Activated CD4-positive, CD25-positive, alpha-beta regulatory T cell (primary cell): ENCODE measurements at places on chromosomes 7 and 10.

DNA sequence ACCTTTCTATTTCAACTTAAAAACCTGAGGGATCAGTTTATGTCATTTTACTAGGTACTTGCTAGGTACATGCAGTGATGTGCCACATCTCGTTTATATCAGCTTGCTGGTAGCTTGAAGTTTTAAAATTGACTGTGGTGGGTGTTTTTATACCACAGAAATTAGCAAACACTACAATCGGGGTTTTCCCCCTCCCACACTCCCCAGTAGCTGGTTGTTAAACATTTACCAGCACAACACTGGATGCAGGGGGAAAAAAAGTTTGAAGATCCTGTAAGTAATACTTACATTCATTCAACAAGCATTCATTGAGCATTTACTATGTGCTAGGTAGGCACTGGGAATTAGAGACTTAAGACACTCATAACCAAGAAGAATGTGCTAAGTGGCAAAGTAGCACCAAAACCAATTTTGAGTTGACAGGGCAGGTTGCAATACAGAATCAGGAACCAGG, 32.6 kb downstream of the USP6NL start:
- DNase-seq = no peak

DNA sequence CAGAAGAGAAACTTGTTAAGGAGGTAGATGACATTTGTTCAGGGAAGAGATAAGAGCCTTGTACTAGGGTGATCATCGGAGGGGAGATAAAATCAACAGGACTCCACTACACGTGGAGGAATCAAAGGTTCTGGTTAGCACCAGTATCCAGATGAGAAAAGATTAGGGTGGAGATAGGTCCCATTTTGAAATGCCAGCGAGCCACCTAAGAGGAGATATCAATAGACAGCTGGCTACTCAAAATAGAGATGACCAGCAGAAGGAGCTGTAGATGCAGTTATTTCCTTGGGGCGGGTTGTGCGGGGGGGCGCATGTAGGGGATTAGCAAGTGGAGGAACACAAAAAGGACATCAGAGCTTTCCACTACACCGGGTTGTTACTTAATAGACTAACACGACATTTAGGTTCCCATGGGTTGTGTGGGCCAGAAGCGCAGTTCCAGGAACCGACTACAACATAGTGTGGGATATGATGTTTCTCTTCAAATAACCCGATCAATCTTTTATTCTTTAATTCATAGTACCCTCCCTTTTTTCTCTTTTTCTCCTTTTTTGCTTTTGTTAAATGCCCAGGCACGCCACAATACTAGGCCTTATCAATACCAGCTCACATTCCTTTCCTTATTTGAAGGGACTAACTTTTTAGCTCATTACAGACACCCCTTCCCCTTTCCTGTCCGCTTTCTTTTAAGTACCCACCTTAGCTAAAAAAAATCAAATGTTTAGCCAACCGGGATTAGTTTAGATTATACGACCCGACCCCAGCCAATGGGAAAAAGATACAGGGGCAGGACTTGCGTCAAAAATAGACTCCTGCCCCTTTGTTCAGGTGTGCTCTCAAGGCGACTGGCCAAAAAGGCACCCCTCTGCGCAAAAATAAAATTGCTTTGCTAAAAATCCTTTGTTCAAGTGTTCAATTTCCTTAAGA, 2.0 kb upstream of the KIF11 start:
- no peak for DNase-seq

GRCh38 chr7:19442016-19442785, 266.6 kb downstream of the POLR1F start:
- no peak for DNase-seq

GRCh38 chr7:132972745-132973144, 109.1 kb downstream of the CHCHD3 start:
- DNase-seq = no peak

GRCh38 chr7:108054537-108054936, 51.6 kb upstream of the LAMB1 start:
- no peak for DNase-seq
